ENCODE measurements at places on chromosomes 11 and 22. TPM values are rescaled to one million over a fixed set of nuclear protein-coding genes. Genes with fewer than 3 reads are reported as not detected.

The GGTLC3 gene
- polyA plus RNA-seq = not detected

The DKK3 gene
- 74.6 TPM for polyA plus RNA-seq

The APOA4 gene
- polyA plus RNA-seq = not detected

The OR10A2 gene
- polyA plus RNA-seq = not detected

The GLYATL2 gene
- polyA plus RNA-seq = 0.56 TPM

The OR9Q2 gene
- polyA plus RNA-seq = not detected

The TMEM132A gene
- 48.9 TPM for polyA plus RNA-seq

The BACE1 gene
- 46.9 TPM for polyA plus RNA-seq

The OR6A2 gene
- not detected for polyA plus RNA-seq

The POTEH gene
- not detected for polyA plus RNA-seq

The CEP57 gene
- polyA plus RNA-seq = 12.9 TPM

The SCT gene
- not detected for polyA plus RNA-seq

The ZBTB16 gene
- polyA plus RNA-seq = 16.0 TPM

The ACR gene
- polyA plus RNA-seq = 0.13 TPM

The NTM gene
- 7.4 TPM for polyA plus RNA-seq

- no peak for DNase-seq
These were observed 1517.8 kb downstream of the BRD1 start for GRCh38 chr22:48309836-48310235.

DNA sequence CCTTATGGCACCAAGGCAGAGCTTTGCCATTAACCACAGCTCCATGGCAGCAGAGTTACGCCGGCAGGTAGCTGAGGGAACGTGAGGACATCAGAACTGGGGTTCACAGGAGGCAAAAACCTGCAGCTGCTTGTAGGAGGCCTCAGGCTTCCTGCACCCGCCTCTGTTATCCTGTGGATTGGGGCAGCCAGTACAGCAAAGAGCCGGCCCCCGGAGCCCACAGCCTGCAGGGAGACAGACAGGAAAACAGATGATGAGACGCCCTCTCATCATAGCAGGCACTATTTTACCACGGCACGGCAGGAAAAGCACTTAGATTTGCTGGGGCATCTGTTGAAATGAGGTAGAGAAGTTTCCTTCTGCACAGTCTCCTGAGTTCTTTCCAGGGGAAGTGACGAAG lies 870.3 kb downstream of the TBC1D22A start:
- no peak for DNase-seq

GRCh38 chr11:66684635-66685034 lies 6.9 kb upstream of the RBM4B start:
- no peak for DNase-seq

- DNase-seq = no peak
These were observed 121.9 kb downstream of the ARHGAP42 start for GRCh38 chr11:100808904-100809491.

DNA sequence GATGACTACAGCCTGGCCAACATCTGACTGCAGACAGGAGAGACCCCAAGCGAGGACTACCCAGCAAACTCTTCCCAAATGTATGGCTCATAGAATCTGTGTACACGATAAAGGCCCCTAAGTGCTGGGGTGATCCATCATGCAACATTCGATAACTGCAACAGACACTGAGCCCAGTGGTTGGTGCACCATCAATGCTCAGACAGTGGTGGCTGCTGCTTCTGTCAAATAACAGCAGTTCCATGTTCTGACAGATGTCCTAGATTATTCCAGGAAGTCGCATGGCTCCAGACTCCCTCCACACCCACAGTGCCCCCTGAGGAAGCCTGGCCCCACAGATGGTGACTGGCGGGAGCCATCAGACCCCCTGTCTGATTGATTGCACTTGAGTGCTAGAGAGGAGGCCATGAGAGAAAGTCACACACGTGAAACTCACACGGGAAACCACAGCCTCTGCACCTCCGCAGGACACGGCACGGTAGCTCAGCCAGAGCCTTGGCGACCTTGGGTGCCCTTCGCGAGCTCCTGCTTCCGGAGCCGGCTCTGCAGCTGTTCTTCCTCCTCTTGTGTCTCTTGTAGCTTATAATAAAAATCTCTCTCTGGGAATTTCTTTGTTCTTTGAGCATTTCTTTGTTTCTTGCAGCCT lies 1155.9 kb downstream of the TBC1D22A start:
- no peak for DNase-seq

DNA sequence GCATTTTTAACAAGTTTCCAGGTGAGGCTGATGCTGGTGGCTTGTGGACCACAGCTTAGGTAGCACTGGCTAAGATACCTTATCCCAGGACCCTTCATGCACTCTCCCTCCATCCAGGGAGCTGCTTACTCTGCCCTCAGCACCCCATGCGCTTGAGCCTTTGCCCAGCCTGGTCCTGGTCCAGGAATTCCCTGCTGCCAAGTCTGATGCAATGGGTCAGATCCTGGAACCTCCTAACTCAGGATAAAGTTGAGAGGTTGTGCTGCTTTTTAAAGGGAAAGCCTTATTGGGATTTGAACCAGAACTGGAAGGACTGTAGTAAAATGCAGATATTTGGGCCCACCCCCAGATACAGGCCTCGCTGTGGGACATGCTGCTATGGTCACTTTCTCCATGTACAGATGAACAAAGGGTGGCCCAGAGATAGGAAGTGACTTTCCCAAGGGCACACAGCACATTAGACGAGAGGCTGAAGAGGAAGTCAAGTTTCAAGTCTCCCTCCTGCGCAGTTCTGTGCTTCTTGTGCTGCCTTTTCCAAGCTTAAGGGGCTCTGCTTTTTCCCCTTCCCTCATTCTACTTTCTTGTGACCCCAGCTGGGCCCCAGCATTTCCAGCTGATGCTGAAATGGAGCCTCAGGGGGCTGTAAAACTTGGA lies 824 bp upstream of the LGALS12 start:
- peak; percentile 75 for DNase-seq

GRCh38 chr22:31504282-31504681 lies 7.9 kb downstream of the SFI1 start:
- no peak for DNase-seq

GRCh38 chr11:116579857-116580727 lies 192.7 kb downstream of the BUD13 start:
- DNase-seq = no peak

DNA sequence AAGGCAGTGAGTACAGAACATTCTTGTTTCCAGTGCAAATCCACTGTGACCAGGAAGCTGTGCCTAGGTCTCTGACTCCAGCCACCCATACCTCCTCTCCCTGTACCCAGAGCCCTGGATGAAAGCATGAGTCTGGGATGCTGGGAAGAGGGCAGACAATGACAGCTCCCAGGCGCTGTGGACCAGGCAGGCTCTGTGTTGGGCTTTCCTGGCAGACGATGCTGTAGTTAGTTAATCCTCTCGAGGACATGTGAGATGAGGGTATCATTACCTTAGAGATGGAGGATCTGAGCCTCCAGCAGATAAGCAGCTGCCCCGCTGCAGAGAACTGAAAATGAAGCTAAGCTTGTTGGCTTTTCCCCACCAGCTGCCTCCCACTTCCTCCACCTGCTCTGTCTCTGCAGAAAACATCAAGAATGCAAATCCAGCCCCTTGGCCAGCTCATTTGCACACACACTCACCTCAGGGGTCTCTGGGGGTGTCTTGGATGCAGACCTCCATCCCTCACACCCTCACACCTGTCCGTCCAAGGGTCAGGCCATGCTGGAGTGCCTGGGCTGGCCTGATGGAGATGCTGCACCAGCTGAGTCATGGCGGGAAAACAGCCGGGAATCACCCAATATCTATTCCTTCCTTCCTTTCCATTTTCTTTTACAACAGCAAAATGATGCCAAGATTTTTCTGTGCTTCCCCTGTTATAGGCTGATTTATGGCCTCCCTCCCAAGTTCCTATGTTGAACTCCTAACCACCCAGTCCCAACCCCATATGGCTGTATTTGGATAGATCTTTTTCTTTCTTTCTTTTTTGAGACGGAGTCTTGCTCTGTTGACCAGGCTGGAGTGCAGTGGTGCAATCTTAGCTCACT lies 94.9 kb upstream of the SEPTIN5 start:
- no peak for DNase-seq

DNA sequence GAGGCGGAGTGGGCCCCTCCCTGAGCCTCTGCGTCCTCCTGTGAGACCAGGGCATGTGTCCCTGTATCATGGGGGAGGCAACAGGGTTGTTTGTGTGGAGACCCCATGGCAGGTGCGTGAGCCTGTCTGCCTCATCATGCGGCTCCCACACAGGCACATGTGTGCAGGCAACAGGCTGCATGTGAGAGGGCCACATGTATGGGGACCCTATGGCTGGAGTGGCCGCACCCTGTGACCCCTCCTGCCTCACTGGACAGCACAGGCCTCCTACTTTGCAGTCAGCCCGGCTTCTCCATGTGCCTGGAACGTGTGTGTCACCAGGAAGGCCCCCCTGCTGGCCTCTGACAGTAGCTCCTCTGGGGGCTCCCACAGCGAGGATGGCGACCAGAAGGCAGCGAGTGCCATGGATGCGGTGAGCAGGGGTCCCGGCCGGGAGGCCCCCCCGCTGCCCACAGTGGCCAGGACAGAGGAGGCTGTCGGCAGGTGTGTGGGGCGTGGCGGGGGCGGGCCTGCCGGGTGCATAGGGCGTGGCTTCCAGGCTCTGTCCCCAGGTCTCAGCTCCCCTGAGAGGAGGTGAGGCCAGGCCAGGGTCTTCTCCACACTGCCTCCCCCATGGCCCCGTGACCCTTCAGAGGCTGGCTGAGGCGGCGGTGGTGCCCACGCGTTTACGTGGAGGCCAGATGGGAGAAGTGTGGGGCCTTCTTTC lies 34.1 kb downstream of the SBF1 start:
- DNase-seq = no peak

GRCh38 chr22:48567213-48567975 lies 1260.3 kb downstream of the BRD1 start:
- DNase-seq = no peak

- peak; percentile 24 for DNase-seq
These were observed 1073.7 kb downstream of the BRD1 start for GRCh38 chr22:48753752-48754517.

DNA sequence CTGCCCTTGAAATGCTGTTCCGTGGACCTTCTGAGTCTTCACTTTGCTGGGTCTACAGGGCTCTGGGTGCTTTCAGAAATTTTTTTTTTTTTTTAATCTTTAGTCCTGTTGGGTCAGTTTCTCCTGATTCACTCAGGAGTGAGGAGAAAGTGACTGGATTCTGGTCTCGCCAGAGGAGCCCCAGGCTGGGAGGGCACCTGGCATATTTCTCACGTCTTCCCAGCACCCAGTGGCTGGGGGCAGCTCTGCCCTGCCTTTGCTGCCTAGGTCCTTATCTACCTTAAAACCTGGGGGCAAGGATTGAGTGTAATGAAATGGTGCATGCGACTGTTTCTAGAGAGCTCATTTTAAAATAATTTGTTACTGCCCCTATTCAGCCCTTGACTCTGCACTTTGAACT lies 23.3 kb downstream of the SAMM50 start:
- DNase-seq = no peak

All from adrenal gland (tissue), 19 donors.